ENCODE measurements at places on chromosomes 16 and 17.

- DNase-seq, result no peak
Observed at GRCh38 chr17:8150194-8151119, 1.7 kb downstream of the PER1 start.

- DNase-seq, result no peak
Observed at GRCh38 chr17:80222376-80223141, 2.3 kb downstream of the SLC26A11 start.

DNA sequence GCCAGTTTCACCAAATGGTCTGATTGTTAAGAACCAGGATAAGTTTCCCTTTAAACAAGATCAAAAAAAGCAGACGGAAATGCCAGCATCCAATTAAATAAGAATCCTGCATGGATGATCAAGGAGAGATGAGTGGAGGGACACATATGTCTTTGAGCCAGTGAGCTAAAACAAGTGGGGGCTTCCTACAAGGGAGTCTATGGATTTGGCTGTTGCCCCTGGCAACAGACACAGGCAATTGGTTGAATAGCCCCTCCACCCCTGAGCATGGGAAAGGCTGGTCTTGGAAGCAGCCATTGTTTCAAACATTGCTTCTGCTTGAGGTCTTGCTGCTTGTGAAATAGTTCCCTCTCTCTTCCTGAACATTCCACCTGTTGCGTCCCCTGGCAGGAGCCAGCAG lies 374.7 kb upstream of the ERCC4 start:
- no peak for DNase-seq

- DNase-seq, result no peak
Observed at GRCh38 chr16:71250461-71251235, 20.1 kb upstream of the HYDIN start.

DNA sequence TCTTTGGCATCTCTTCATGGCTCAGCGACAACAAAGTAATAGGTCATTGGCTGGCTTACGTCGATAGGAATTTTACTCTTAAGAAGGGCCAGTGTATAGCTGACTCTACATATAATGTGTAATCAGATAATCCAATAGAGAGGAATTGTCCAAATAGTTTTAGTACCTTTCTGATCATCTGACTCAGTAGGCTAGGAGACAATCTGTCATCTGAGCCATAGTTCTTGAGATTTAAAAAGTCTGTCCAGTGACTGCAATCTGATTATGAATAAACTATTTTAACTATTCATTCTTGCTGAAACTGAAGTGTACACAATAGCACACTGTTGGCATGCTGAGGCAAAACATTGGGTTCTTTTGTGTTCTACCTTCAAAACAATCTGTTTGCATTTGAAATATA lies 21.4 kb upstream of the NOL11 start:
- no peak for DNase-seq

GRCh38 chr17:63751806-63752205 lies 10.2 kb upstream of the STRADA start:
- DNase-seq, result no peak

Measured in T-helper 9 cell (primary cell).